ENCODE measurements at places on chromosomes 2 and 18. TPM values are rescaled to one million over a fixed set of nuclear protein-coding genes. Genes with fewer than 3 reads are reported as not detected.

The TCF23 gene
- 0.76 TPM for polyA plus RNA-seq

The SCN1A gene
- polyA plus RNA-seq = 0.10 TPM

The SPR gene
- 10.5 TPM for polyA plus RNA-seq

The BOK gene
- 38.0 TPM for polyA plus RNA-seq

The LRATD1 gene
- polyA plus RNA-seq = 22.0 TPM

The CTAGE1 gene
- 0.06 TPM for polyA plus RNA-seq

The LYPD6 gene
- polyA plus RNA-seq = 15.9 TPM

The STAT4 gene
- polyA plus RNA-seq = 8.1 TPM

The VSNL1 gene
- 5.8 TPM for polyA plus RNA-seq

The GALNT14 gene
- 44.8 TPM for polyA plus RNA-seq

The SLC11A1 gene
- 0.84 TPM for polyA plus RNA-seq

The TP53I3 gene
- 58.9 TPM for polyA plus RNA-seq

The GALNT13 gene
- 2.6 TPM for polyA plus RNA-seq

The MAPK4 gene
- polyA plus RNA-seq = 8.5 TPM

The DNAJC5G gene
- polyA plus RNA-seq = 1.6 TPM

The ABCA12 gene
- polyA plus RNA-seq = 0.26 TPM

The SCYGR4 gene
- polyA plus RNA-seq = not detected

The CHAC2 gene
- 3.8 TPM for polyA plus RNA-seq

The DQX1 gene
- 0.32 TPM for polyA plus RNA-seq

The CHRNG gene
- 1.4 TPM for polyA plus RNA-seq

The PPP3R1 gene
- polyA plus RNA-seq = 59.9 TPM

The TEX44 gene
- polyA plus RNA-seq = not detected

The GEN1 gene
- 25.6 TPM for polyA plus RNA-seq

The CNDP1 gene
- polyA plus RNA-seq = 1.7 TPM

The ALK gene
- polyA plus RNA-seq = 0.30 TPM

The FBXO48 gene
- polyA plus RNA-seq = 2.3 TPM

The ANKRD53 gene
- polyA plus RNA-seq = 1.8 TPM

The COBLL1 gene
- 120 TPM for polyA plus RNA-seq

The ARHGEF33 gene
- polyA plus RNA-seq = 3.8 TPM

The TRIM43B gene
- polyA plus RNA-seq = 0.27 TPM

The TRIM54 gene
- 3.6 TPM for polyA plus RNA-seq

The ALPP gene
- polyA plus RNA-seq = 0.13 TPM

The FEV gene
- 0.13 TPM for polyA plus RNA-seq

The GFPT1 gene
- 38.1 TPM for polyA plus RNA-seq

The NABP1 gene
- 37.9 TPM for polyA plus RNA-seq

The FSHR gene
- polyA plus RNA-seq = not detected

The MGAT4A gene
- 23.1 TPM for polyA plus RNA-seq

The GLI2 gene
- 10.1 TPM for polyA plus RNA-seq

The AP1S3 gene
- 11.4 TPM for polyA plus RNA-seq

The AFTPH gene
- 72.3 TPM for polyA plus RNA-seq

The CNGA3 gene
- 0.06 TPM for polyA plus RNA-seq

The DNER gene
- 68.4 TPM for polyA plus RNA-seq

The CYP26B1 gene
- polyA plus RNA-seq = 14.8 TPM

The LONRF2 gene
- 4.9 TPM for polyA plus RNA-seq
